Stimulated activated CD4-positive, alpha-beta T cell treated with anti-CD3 and anti-CD28 coated beads, Interleukin-15, amount 100 ng/mL, for 1 hour (primary cell): ENCODE measurements at places on chromosomes 1 and 21.

- peak; percentile 17 for DNase-seq
Measured at GRCh38 chr1:207499573-207499972, 3.6 kb downstream of the CR1 start.

DNA sequence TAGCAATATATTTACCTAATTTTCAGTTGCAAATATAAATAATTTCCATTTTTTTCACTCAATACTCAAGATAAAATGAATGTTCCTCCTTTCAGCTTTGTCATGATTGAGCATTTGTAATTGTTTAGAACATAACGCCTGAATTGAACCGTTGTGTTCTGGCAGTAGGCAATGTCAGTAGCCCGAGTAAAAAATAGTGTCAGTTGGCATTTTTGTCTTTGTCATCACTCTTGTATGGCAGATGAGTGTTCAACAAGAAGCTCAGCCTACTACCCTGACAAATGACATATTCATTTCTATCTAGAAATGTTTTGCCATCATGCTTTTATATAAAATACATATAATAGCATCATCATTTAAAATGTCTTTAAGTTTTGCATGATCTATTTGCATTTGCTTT is 691.4 kb upstream of the NCAM2 start:
- DNase-seq = no peak

DNA sequence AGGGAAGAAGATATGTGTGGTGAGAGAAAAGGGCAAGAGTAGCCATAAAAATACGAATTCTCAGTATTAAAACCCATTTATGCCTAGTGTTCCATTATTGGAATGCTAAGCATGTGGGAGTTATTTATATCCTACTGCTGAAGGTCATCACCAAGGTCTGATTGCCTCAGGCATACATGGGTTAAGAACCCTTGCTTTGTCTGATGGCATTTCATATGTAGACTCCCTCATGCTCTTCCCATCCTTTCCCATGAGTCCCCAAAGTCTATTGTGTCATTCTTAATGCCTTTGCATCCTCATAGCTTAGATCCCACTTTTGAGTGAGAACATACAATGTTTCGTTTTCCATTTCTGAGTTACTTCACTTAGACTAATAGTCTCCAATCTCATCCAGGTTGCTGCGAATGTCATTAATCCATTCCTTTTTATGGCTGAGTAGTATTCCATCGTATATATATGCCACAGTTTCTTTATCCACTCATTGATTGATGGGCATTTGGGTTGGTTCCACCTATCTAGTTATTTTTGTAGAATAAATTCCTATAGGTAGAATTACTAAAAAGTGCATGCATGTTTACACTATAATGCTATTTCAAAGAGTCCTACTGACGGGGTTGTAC is 172.5 kb downstream of the DYRK1A start:
- no peak for DNase-seq

DNA sequence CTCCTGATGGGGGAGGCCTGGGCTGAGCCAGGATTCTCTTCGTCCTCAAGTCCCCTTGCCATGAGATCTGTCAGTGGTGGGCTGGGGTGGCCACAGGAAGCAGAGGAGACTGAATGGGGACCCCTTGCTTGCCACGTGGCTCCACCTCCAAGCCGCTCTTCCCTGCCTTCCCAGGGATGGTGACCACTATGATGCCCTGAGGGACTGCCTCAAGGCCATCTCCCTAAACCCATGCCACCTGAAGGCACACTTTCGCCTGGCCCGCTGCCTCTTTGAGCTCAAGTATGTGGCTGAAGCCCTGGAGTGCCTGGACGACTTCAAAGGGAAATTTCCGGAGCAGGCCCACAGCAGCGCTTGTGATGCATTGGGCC is 20.9 kb upstream of the TMEM222 start:
- DNase-seq = no peak

- DNase-seq = no peak
Measured at GRCh38 chr1:62356257-62356835, 37.1 kb upstream of the KANK4 start.

GRCh38 chr1:22223176-22223575 is 80.3 kb upstream of the WNT4 start:
- no peak for DNase-seq

DNA sequence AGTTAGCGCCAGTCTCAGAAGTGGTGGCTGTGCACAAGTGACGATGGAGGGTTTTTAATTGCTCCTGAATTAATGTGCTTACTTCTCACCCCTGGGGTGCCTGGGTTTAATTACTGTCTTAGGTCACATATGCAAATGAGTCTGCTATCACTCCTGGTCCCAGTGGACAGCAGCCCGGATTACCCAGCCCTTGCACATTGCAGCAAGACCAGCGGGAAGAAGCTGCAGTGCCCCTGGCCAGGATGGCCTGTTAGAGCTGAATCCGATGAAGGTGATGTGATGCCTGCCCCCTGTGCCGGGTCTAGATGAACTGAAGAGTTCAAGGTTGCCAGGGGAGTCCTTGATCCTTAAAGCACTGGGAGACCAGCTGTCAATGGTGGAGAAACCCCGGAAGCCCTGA is 24.2 kb downstream of the ENO1 start:
- DNase-seq = no peak
